Peyer's patch (tissue), 4 donors: ENCODE measurements at places on chromosomes 16 and 17. TPM values are rescaled to one million over a fixed set of nuclear protein-coding genes. Genes with fewer than 3 reads are reported as not detected.

DNA sequence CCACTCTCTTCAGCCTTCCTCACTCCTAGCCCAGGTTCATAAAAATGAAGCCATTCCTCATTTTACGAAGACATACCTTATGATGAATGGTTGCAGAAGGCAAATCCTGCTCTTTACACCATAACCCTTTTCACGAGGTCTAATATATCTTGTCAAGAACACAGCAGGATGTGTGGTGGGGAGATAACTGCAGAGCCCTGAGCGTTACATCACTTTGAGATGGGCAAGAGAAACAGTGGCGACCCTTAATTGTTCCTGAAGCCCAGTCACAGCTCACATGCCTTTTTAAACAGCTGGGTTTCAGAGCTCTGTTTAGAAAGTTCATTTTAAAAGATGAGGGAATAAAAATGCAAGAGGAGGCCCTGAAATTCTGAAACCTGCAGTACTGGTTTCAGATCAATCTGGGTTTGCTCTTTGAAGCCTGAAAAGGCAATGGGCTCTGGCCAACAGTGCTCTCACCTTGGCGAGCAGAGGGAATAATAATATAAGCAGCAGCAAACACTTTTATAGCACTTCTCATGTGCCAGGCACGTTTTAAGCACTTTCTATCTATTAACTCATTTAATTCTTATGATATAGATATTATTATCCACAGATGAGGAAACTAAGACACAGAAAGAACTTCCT, 2.9 kb downstream of the FAM117A start:
- H3K36me3 ChIP-seq, result no peaks in the 10 kb centered on the region
- no peak overlapping the region for H3K27ac ChIP-seq
- H3K4me1 ChIP-seq, result no peaks in the 10 kb centered on the region
- DNase-seq, result no peak

GRCh38 chr16:10308305-10309193, 77.3 kb upstream of the ATF7IP2 start:
- H3K4me1 ChIP-seq, result no peaks in the 10 kb centered on the region
- no peak for DNase-seq
- H3K4me3 ChIP-seq, result no peak overlapping the region
- no peaks in the 10 kb centered on the region for H3K27me3 ChIP-seq
- H3K36me3 ChIP-seq, result no peaks in the 10 kb centered on the region

DNA sequence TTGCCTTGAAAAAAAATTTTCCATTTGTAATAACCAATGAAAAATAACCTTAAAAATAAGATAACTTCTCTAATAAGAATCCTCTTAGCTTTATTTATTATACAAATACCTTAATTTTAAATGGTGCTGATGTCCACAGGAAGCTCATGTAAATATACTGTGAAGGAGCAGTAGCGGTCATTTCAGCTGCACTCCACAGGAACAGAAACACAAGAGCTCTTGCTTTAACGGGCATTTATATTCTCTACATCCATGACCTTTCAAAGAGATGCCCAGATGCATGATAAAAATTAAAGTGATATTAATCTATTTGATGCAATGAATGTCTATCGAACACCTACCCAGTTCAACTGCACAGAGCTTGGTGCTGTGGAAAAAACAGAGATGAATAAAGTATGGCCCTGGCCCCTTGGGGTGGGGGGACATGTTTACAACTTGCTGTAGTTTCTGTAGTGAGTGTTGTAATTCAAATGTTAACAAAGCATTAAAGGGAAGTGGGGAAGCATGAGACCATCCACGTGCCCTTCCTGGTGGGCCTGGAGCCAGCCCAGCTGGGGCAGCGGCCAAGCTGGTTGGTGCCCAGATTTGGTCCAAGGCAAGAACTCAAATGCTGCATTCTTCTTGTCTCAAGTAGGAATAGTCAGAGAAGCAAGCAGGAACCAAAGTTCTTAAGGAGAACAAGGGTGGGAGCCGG, 47.9 kb downstream of the IQCK start:
- no peaks in the 10 kb centered on the region for H3K36me3 ChIP-seq
- H3K27ac ChIP-seq, result no peak overlapping the region
- no peak for DNase-seq
- H3K27me3 ChIP-seq, result no peaks in the 10 kb centered on the region
- no peak overlapping the region for H3K4me3 ChIP-seq
- H3K4me1 ChIP-seq, result no peaks in the 10 kb centered on the region

- no peaks in the 10 kb centered on the region for H3K27me3 ChIP-seq
- no peaks in the 10 kb centered on the region for H3K4me1 ChIP-seq
- DNase-seq, result no peak
- H3K36me3 ChIP-seq, result no peaks in the 10 kb centered on the region
- no peak overlapping the region for H3K27ac ChIP-seq
These were observed 15.3 kb downstream of the CDH3 start for GRCh38 chr16:68660359-68660795.

- DNase-seq, result no peak
- no peaks in the 10 kb centered on the region for H3K4me1 ChIP-seq
- H3K27me3 ChIP-seq, result no peaks in the 10 kb centered on the region
- H3K27ac ChIP-seq, result no peak overlapping the region
- H3K36me3 ChIP-seq, result no peaks in the 10 kb centered on the region
These were observed 63.3 kb upstream of the CNTNAP4 start for GRCh38 chr16:76213860-76214259.

DNA sequence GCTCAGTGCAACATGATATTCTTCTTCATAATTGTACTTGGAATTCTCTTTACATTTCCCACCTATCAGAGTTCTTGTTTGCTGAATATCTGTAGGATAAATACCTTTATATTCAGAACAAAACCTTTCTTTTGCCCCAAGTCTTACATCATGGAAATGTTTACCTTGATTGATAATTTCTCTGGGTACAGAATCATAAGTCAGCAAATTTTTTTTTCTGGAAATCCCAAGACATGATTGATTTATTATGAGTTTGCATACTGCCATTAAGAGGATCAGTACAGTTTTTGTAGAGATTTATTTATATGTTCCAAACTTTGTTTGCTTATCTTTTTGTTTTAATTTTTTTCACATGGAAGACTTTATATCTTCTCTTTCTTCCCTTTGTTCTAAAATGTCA, 699.8 kb upstream of the KIF2B start:
- H3K4me3 ChIP-seq, result no peak overlapping the region
- DNase-seq, result no peak
- no peaks in the 10 kb centered on the region for H3K36me3 ChIP-seq
- no peaks in the 10 kb centered on the region for H3K4me1 ChIP-seq
- no peaks in the 10 kb centered on the region for H3K27me3 ChIP-seq
- no peak overlapping the region for H3K27ac ChIP-seq

GAST gene
- total RNA-seq, result not detected
